Upper lobe of left lung (tissue), 6 donors: ENCODE measurements at places on chromosomes 3 and 15.

GRCh38 chr3:98564282-98565005 is 29.0 kb downstream of the CPOX start:
- DNase-seq = no peak
- H3K36me3 ChIP-seq = no peaks in the 10 kb centered on the region
- H3K27ac ChIP-seq = no peak overlapping the region

GRCh38 chr3:146308222-146308621 is 57.3 kb upstream of the PLSCR4 start:
- H3K4me3 ChIP-seq = no peak overlapping the region
- peak overlapping the region; percentile 60 for H3K27ac ChIP-seq
- peaks cover 1% of the 10 kb centered on the region for H3K4me1 ChIP-seq
- no peak for DNase-seq
- no peaks in the 10 kb centered on the region for H3K27me3 ChIP-seq
- H3K36me3 ChIP-seq = no peaks in the 10 kb centered on the region

DNA sequence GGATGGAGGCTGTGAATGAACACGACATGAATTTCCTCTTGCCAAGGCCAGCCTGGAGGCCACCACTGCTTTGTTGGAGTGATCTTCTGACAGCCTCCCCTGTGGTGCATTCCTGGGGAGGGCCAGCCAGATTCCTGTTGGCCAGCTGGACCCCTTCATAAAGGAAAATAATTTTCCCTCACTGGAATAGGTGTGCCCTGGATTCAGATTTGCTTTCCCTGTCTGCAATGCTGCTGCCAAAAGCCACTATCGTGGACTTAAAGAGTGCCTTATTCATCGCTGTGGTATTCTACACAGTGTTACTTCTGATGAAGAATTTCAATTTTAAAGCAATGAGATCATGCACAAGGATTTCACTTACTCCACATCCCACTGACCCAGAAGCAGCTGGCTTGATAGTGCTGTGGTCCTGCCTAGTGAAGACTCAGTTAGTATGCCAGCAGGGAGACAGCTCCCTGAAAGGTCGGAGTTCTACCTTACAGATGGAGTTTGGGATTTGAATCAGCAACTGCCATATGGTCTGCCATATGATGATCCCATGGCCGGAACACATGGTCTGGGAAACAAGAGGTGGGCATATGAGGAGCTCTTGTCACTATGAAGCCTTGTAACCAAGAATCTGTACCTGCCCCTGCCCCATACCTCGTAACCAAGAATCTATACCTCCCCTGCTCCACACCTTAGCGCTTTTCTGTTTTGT is 145.2 kb downstream of the KLF13 start:
- H3K4me3 ChIP-seq = no peak overlapping the region
- no peak overlapping the region for H3K27ac ChIP-seq
- peaks cover 15% of the 10 kb centered on the region for H3K4me1 ChIP-seq
- no peaks in the 10 kb centered on the region for H3K27me3 ChIP-seq

- no peaks in the 10 kb centered on the region for H3K36me3 ChIP-seq
- no peak overlapping the region for H3K27ac ChIP-seq
- H3K27me3 ChIP-seq = no peaks in the 10 kb centered on the region
- no peak for DNase-seq
- peaks cover 3% of the 10 kb centered on the region for H3K4me1 ChIP-seq
Observed at GRCh38 chr3:45084820-45085816, 59.0 kb downstream of the CLEC3B start.

DNA sequence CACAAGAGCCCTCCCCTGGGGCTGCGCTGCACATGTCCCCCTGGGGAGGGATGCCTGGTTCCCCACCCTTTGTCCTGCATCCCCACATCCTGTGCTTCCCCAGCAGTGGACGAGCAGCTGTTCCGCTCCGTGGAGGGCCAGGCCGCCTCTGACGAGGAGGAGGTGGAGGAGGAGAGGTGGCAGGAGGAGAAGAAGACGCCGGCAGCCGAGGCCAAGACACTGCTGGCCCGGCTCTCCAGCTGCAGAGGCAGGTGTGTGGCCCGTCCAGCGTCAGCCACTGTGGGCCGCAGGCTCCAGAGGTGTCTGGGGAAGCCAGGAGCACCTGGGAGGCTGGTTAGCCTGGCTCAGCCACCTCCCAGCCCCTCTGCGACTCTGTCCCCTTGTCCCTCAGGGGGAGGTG is 27.9 kb upstream of the GP9 start:
- no peak overlapping the region for H3K4me3 ChIP-seq
- H3K4me1 ChIP-seq = peaks cover 13% of the 10 kb centered on the region
- peak; percentile 60 for DNase-seq

DNA sequence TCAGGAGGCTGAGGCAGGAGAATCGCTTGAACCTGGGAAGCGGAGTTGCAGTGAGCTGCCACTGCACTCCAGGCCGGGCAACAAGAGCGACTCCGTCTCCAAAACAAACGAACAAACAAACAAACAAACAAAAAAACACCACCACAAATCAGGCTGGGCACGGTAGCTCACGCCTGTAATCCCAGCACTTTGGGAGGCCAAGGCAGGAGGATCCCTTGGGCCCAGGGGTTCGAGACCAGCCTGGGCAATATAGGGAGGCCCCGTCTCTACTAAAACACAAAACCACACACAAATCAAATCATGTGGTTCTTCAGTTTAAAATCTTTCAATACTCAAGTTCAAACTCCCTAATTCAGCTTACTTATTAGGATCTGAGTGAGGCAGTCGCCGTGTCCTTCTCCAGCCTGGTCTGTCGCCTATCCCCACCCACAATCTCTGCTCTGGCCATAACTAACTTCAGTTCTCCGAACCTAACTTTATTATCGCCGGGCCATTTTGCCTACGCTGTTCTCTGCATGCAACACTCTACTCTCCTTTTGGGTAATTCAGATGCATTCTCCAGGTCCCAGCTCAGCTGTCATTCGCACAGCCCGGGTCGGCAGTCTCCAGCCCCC is 660 bp upstream of the RTF1 start:
- peak overlapping the region; percentile 28 for H3K4me3 ChIP-seq
- DNase-seq = no peak
- no peaks in the 10 kb centered on the region for H3K36me3 ChIP-seq

DNA sequence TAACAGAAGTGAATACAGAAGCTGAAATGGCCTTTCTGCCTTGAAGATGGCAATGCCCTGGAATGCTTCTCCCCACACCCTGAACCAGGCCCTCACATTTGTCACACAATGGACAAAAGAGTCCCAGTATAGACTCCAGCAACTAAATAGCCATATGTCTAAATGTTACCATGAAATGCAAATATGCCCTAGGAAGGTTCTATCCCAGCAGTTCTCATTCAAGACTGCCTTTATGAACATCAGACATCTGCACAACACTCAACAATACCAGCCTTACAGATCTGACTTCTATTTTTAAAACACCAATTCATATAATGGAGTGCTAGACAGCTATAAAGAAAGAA is 7.9 kb downstream of the ITGB5 start:
- H3K4me3 ChIP-seq = no peak overlapping the region
- peaks cover 29% of the 10 kb centered on the region for H3K4me1 ChIP-seq

DNA sequence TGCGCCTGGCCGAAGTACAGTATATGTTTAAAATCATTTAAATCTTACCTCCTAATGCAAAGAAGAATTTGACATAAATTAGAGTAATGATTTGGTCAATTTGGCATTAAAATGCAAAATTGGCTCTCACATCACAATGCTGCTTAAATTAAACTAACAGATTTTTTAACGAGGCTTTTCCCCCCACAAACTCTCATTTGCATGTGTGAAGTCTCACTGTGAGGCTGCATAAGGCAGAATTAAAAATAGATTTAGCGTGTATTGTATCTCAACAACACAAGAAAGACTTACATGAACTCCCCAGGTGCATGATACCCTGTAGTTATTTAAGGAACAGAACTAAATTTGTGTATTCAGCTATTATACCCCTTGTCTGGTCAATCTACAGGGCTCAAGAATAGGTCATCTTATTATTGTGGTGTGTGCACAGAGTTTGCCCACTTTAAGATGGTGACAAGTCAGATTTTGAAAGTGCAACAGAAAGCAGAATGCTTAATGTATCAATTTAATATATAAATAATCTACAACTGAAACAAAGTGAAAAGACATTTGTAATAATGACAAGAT is 897.9 kb downstream of the EPHA3 start:
- peaks cover 2% of the 10 kb centered on the region for H3K4me1 ChIP-seq
- no peak for DNase-seq

DNA sequence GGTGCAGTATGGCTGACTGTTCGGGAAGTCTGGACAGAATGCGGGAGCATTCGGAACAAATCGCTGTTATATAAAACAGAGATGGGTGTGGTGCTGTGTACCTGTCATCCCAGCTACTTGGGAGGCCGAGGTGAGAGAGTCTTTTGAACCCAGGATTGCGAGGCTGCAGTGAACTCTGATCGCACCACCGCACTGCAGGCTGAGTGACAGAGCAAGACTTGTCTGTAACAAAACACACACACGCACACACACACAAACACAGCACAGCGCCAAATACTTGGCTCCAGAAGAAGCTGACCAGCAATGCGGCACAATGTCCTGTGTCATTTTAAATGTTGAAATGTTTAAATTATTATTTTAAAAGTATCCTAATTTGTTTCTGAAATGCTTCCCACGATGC is 12.6 kb downstream of the RFTN1 start:
- no peak for DNase-seq
- H3K27ac ChIP-seq = no peak overlapping the region
- H3K4me1 ChIP-seq = peaks cover 10% of the 10 kb centered on the region
- H3K36me3 ChIP-seq = no peaks in the 10 kb centered on the region
- H3K27me3 ChIP-seq = no peaks in the 10 kb centered on the region
- H3K4me3 ChIP-seq = no peak overlapping the region

DNA sequence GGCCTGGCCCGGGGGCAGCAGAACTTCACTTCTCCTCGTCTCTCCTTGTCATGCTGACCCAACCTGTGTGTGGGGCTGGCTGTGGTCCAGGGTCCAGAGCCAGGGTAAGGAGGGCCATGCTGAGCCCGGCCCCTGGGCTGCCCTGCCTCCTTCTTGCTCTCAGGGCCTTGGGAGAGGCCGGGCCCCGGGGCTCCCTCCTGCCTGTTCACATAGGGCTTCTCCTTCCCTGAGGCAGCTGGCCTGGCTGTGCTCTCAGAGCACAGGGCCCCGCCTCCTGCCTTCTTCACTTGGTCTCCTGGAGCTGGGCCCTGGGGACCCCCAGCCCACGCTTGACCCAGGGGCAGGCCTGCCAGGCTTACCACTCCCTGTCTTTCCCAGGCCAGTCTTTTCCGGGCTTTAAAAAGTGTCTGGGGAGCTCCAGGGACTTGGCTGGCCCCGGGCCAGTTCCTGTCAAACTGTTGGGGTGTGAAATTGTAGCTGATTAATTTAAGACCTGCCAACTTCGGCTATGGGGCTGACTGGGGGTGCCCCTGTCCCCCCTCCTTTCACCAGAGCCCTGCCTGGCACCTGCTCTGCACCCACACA is 11.8 kb downstream of the PLXNA1 start:
- peaks cover 19% of the 10 kb centered on the region for H3K4me1 ChIP-seq
- no peaks in the 10 kb centered on the region for H3K36me3 ChIP-seq
- peak overlapping the region; percentile 52 for H3K27ac ChIP-seq

GRCh38 chr15:39756806-39757522 is 25.7 kb downstream of the FSIP1 start:
- no peaks in the 10 kb centered on the region for H3K27me3 ChIP-seq
- no peak overlapping the region for H3K4me3 ChIP-seq
- no peak for DNase-seq
- H3K27ac ChIP-seq = no peak overlapping the region

- H3K4me1 ChIP-seq = no peaks in the 10 kb centered on the region
- H3K4me3 ChIP-seq = no peak overlapping the region
- no peaks in the 10 kb centered on the region for H3K36me3 ChIP-seq
- H3K27me3 ChIP-seq = no peaks in the 10 kb centered on the region
Observed at GRCh38 chr3:15899388-15899787, 101.6 kb upstream of the ANKRD28 start.

DNA sequence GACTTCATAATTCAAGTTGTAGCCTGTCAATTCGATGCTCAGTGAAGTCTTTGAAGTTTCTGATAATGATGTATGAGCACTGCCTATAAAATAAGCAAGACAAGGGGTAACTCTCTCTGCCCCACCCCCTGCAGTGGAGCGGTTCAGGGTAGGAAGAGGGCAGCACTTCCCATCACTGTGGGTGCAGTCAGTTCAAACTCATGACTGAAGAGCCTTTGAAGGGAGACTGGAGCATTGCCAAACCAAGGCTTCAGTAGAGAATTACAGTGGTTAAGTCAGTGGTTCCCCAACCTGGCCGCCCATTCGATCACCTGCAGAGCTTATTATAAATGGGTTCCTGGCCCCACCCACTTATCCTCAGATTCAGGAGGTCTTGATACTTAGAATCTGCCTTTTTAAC is 190.6 kb downstream of the SHQ1 start:
- peaks cover 4% of the 10 kb centered on the region for H3K4me1 ChIP-seq
- no peaks in the 10 kb centered on the region for H3K36me3 ChIP-seq
- no peak overlapping the region for H3K27ac ChIP-seq
- H3K4me3 ChIP-seq = no peak overlapping the region

DNA sequence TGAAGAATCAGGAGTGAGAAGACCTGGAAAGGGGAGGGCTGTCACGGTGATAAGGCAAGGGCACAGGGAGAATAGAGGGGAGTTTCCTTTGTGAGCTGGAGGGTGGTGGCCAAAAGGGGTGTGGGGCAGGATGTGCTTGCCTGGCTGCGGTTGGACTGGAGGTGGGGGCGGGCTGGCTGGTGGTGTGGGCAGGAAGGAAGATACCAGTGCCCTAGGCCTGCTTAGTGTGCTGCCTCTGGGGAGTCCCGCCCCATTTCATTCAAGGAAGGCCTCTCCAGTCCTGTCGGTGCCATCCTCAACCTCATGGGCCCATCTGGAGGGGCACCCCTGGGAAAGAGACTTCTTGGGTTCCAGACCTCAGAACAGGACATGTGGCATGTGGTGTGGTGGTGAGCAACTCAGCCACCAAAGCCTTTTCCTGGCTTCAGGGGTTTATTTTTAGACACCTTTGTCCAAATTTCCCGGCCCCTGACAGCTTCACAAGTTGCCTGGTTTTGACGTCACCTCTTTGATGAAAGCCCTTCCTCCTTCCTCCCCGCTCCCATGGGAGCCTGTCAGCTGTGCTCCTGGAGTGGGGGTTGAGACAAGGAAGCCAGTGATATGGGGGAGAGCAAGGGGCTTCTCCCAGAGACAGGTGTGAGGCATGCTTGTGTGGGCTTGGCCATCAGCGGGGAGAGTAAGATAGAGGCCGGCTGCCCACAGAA is 15.6 kb downstream of the TEX264 start:
- H3K4me1 ChIP-seq = peaks cover 27% of the 10 kb centered on the region
- peak; percentile 55 for DNase-seq
- no peak overlapping the region for H3K4me3 ChIP-seq
- peaks cover 28% of the 10 kb centered on the region for H3K36me3 ChIP-seq
- no peaks in the 10 kb centered on the region for H3K27me3 ChIP-seq

GRCh38 chr3:155946178-155946577 is 75.7 kb downstream of the GMPS start:
- no peaks in the 10 kb centered on the region for H3K36me3 ChIP-seq
- H3K4me1 ChIP-seq = no peaks in the 10 kb centered on the region
- H3K27me3 ChIP-seq = no peaks in the 10 kb centered on the region
- H3K4me3 ChIP-seq = no peak overlapping the region
- DNase-seq = no peak
- no peak overlapping the region for H3K27ac ChIP-seq

- H3K4me3 ChIP-seq = no peak overlapping the region
- H3K27ac ChIP-seq = peak overlapping the region; percentile 87
- no peaks in the 10 kb centered on the region for H3K36me3 ChIP-seq
Observed at GRCh38 chr15:65833501-65834205, 35.6 kb upstream of the RAB11A start.
